Dorsolateral prefrontal cortex (tissue), 122 donors: ENCODE measurements at places on chromosomes 5 and 9.

DNA sequence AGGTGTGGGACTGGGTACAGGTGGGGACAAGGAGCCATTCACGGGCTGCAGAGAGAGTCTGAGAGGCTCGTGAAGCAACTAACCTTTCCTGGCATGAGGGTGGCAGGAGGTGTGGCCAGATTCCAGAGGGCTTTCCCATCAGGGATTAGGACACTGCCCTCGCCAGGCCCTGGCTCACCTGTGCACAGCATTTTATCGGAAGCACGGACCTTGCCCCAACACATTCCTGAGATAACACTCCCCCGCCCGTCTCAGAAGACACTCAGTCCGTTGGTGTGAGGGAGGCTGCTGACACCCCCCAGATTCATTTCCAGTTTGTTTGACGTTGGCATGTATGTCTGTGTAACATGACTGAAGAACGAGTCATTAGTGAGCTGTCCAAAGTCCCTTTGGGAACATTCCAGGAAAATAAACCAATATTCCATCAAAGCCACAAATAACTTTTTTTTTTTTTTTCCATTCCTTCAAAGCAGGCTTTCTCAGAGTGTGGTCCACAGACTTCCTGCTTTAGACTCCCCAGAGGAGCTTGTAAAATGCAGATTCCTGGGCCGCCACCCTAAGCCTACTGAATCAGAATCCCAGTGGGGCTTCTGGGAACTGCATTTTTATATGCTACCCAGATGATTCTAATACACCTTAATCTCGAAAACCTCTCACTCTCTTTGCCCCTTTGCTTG is 23.4 kb downstream of the WWC1 start:
- DNase-seq, result no peak

DNA sequence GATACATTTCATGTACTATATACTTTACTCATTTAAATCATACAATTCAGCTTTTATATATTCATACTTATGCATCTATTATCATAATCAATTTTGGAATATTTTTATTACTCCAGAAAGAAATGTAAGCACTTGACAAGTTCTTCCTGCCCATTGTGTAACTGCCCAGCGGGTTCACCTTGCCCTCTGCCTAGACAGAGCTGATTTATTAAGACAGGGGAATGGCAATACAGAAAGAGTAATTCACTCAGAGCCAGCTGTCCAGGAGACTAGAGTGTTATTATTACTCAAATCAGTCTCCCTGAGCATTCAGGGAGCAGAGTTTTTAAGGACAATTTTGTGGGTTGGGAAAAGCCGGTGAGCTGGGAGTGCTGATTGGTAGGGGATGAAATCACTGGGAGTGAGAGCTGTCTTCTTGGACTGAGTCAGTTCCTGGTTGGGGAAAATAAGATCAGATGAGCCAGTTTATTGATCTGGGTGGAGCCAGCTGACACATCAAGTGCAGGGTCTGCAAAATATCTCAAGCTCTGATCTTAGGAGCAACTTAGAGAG is 16.1 kb upstream of the SPIN1 start:
- no peak for DNase-seq

DNA sequence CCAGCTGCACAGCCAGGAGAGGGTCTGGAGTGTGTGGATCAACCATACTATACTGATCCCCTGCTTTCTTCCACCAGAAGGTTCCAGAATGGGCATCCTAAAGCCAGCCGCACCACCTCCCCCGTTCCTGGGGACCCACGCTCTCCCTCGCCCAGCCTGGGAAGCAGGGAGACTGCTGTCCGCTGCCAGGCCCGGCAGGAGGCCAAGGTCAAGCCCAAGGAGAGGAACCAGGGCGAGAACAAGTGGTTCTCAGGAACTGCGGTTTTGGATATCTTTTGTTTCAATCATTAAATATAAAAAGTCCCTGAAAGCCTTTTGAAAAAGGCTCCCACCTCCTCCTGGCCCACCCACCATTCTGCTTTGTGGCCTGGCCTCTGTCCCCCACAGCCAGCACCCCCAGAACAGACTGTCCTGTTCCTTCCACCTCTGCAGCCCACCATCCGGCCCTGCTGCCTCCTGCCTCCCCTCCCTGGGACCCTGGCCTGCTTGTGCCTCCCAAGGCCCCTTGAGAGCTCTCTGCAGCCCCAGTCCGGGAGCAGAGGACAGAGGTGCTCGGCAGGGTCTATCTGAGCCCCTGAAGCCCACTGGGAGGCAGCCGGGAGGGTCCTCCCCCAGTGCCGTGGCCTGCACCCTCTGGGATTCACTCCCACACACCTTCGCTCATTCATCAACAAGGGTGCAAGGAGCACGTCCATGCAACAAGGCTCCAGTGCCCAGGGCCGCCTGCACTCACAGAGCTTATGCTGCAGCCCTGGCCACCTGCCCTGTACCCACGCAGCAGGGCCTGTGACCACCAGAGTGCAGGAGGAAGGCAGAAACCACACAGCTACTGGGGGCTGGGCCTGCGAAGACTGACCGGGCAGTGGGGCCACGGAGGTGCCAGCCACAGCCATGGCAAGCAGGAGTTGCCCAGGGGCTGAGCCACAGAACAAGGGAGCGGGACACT is 614 bp upstream of the LCN6 start:
- no peak for DNase-seq

- no peak for DNase-seq
These were observed 6.2 kb upstream of the NEUROG1 start for GRCh38 chr5:135541807-135542502.

DNA sequence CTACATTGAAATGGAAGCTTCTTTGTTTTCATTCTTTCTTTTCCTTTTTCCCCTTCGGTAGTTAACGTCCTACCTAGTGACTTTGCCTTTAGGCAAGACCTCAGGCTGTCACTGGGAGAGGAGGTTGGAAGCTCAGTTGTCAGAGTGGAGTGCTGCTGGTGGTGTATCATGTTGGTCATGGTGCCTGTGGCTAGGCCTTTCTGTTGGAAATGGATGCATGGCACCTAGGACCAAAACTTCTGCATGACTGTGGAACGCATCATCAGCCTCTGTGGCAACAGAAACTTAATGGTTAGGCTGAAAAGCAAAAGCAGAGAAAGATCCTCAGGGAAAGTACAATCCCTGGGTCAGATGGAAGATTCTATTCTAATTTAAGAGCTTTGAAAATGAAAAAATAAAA is 57.9 kb downstream of the OSTF1 start:
- DNase-seq, result no peak

- DNase-seq, result no peak
These were observed 155.5 kb downstream of the GNAQ start for GRCh38 chr9:77876091-77876490.
